ENCODE measurements at places on chromosomes 1 and 21.

DNA sequence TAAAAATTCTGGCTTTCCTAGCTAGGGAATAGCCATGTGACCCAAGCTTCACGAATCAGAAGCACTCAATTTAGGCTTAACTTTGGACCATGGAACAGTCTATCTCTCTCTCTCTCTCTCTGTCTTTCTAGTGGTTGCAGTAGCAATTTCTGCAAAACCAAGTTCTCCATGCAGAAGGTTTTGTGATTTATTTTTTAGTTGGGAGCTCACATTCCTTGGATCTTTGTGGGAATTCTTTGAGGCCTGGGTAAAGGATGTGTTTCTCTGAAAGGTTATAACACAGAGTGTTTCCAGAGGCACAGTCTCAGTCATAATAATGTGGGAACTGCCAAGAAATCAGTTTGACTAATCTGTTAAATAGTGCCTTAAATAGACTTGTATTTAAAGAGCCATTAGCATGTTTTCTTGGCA, 112.3 kb upstream of the COL11A1 start:
- no peak for DNase-seq

- no peak for DNase-seq
These were observed 60.9 kb downstream of the IL23R start for GRCh38 chr1:67227196-67227595.

- DNase-seq, result no peak
These were observed 178.6 kb downstream of the BACH1 start for GRCh38 chr21:29477347-29477746.

GRCh38 chr1:167066333-167067122, 23.6 kb downstream of the GPA33 start:
- DNase-seq, result peak; percentile 87

DNA sequence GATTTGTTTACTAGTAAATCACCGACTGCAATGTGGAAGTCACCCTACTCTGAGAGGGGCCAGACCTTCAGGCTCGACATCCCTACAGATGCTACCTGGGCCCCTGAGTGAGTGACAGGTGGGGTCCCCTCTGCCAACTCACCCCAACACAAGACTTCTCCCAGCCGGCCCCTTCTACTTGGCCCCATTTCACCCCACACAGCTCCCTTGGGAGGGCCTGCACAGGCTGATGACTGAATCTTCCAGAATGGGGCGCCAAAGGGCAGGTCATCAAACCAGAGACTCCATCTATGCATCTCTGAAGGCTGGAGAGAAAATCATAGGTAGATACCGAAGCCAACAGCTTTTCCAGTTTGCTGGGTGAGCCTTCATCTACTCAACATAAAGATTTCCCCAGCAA, 9.4 kb upstream of the S100A8 start:
- DNase-seq, result no peak

- no peak for DNase-seq
These were observed 15.9 kb downstream of the COL8A2 start for GRCh38 chr1:36109041-36109679.

DNA sequence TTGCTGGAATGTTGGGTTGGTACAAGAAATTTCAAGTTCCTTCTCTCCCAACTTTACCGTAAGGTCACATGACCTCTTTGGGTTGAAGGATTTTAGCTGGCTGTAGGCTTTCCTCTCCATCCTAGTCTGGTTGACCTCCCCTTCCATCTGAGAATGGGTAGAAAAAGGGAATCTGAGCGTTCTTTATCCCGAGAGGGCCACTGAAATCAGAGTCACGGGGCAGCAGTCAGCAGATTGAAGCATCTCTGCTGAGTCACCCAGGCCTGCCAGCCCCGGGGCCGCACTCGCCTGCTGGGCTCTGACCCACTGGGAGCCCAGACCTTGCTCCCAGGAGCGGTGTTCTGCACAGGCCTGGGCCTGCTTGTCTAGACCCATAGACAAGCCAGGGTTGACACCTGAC, 31.0 kb downstream of the TMCC2 start:
- DNase-seq, result no peak

- DNase-seq, result no peak
These were observed 12.9 kb upstream of the DISC1 start for GRCh38 chr1:231613419-231614349.

- DNase-seq, result no peak
These were observed 1.6 kb downstream of the GNPAT start for GRCh38 chr1:231242516-231243198.

GRCh38 chr1:173042806-173043205, 7.9 kb downstream of the TNFSF18 start:
- DNase-seq, result no peak

DNA sequence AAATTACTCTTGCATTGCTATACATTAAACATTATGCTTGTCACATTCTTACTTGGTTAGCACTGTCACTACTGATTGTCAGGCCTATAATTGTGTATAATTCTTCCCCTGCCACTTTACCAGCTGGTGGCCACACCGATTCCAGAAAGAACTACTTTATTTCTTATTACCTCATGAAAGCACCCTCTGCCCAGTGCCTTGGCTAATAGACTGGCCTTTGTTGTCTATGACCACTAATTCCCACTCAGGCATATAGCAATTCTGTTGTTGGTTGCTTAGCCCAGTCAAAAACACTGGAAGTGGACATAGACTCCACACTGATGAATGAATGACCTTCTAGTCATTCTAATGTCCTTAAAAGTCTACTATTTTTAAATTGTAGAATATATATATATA, 35.6 kb downstream of the MRPL39 start:
- no peak for DNase-seq

GRCh38 chr21:34865400-34866241, 183.5 kb downstream of the RUNX1 start:
- no peak for DNase-seq

- peak; percentile 69 for DNase-seq
These were observed at the start of gene SMPDL3B for GRCh38 chr1:27934818-27935549. Gene SMPDL3B (plus strand): TSS chr1:27935000. CDS start chr1:27935184, 184 bp downstream.

DNA sequence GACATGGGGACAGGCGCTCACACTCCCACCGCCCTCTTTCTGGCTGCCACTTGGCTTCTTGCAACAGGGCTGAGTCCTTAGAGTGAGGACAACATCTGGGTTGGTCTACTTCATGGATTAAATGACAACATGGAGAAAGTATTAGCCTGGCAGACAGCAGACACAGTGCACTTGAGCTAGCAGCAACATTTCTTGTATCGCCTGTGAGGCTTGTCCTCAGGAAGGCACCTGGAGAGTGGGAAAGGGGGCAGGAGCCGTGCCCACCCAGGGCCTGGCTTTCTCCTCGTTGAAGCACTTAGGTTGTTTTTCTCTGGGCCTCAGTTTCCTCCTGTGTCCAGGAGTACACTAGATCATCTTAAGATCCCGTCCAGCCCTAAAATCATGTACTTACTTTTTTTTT, 3.7 kb downstream of the ELF3 start:
- no peak for DNase-seq

- DNase-seq, result no peak
These were observed 342.0 kb upstream of the CAMK1G start for GRCh38 chr1:209241487-209241886.

GRCh38 chr1:248825136-248825535, 579 bp downstream of the SH3BP5L start:
- DNase-seq, result no peak

DNA sequence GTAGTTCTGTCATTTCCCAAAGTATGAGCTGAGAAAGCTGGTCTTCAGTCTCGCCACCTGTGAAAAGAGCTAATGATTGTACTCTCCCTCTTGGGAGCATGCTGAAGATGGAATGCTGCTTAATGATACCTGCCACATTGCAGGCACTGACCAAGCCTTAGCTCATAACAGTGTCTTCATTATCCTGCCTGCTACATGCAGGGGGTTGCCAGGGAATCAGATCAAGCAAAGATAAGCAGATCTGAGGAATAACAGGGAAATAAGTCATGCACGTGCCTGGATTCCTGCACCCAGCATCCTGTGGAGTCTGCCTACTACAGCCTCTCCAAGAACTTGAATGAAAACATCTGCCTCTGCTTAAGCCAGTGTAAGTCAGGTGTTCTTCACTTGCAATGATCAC, 667.3 kb downstream of the NPHP4 start:
- no peak for DNase-seq

GRCh38 chr1:175254190-175254589, 61.6 kb upstream of the KIAA0040 start:
- DNase-seq, result no peak

- DNase-seq, result no peak
These were observed 209.1 kb upstream of the LYPLAL1 start for GRCh38 chr1:218964471-218965185.

- DNase-seq, result no peak
These were observed 2.5 kb upstream of the PCBP3 start for GRCh38 chr21:45640888-45641479.

DNA sequence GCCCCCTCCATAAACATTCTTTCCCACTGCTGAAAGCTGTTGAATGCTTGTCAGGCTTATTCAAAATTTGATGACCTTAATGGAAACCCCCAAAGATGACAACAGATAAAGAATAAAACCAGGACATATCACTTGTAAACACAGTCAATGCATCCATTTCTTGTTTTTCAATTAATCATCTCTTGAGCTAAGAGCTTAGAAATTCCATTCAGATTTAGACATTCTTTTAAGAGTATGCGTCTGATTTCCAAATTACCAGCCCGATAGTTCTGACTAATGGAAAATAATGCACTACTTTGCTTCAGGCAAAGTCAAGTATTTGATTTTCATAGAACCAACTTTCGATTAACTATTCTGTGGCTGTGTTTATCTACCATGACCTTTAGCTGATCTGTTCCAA, 100.6 kb upstream of the RUNX1 start:
- DNase-seq, result no peak

DNA sequence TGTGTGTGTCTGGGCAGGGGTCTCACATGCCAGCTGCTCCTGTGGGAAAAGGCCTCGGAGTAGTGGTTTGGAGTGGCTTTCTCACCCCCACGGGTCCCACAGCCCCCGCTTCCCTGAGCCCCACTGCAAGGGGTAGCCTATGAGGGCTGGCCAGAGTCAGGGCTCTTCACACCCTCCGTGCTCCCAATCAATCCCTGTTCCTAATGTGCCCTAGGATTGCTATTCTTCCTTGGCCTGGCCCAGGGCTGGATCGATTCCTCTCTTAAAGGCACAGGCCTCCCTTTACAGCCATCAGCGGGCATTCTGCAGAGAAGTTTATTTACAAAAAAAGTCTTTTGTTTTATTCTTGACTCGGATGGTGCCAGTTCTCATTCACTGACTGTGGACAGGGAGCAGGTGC, 19.3 kb upstream of the ACTL8 start:
- DNase-seq, result no peak

- DNase-seq, result no peak
These were observed 15.1 kb upstream of the PODN start for GRCh38 chr1:53046930-53047329.

DNA sequence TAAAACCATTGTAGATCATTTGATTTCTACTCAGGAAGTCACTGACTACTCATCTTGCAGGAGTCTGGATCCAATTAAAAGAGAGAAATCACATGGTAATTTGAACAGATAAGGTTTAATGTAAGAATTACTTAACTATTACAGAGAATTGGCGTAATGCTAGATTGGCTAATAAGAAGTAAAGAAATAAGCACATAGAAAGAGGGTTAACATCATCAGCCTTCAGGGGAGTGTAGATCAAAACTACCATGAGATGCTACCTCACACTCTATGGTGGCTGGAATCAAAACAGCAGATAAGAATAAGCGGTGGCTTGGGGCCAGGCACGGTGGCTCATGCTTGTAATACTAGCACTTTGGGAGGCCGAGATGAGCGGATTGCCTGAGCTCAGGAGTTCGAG, 11.7 kb downstream of the ST3GAL3 start:
- no peak for DNase-seq

DNA sequence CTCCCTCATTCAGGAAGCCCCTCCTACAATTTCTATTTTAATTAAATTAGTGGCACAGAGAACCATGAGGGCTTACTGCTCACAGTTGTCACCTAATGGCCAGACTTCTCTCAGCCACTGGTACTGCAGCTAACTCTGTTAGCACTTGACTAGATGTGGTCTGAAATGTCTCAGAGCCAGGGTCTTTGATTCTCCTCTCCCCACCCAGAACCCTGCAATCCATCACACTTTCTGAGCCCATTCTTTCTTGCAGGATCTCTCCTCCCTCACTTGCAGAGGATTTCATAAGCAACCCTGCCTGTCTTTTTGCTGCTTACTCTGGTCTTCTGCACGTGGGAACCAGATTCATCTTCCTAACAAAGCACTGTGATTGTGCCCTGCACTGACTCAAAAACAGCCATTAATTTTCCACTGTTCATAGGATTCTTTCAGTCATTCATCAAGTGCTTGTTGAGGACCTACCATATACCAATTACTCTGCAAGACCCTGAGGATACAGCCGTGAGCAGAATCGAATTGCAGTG, 108.4 kb downstream of the EDEM3 start:
- DNase-seq, result no peak

DNA sequence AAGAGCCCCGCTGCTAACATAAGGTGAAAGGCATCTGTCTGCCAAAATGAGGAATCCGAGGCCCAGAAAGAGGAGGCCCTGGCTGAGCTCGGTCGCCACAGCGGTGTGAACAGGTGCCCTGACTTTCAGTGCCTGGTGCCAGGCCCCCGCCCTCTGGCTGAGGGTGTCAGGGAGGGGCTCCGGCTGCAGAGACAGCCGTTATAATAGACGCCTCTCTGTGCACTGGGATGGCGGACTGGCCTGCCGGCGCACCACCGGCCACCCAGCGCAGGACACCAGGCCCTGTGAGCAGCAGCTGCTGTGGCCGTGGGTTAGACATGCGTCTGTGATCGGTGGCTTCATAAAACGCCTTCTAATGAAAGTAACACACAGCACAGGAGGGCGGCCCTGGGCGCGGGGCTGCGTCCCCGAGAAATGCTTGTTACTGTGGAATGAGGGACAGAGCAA, 51.4 kb upstream of the ACTRT2 start:
- no peak for DNase-seq

- no peak for DNase-seq
These were observed 468.7 kb upstream of the B3GALT2 start for GRCh38 chr1:193654951-193655735.

DNA sequence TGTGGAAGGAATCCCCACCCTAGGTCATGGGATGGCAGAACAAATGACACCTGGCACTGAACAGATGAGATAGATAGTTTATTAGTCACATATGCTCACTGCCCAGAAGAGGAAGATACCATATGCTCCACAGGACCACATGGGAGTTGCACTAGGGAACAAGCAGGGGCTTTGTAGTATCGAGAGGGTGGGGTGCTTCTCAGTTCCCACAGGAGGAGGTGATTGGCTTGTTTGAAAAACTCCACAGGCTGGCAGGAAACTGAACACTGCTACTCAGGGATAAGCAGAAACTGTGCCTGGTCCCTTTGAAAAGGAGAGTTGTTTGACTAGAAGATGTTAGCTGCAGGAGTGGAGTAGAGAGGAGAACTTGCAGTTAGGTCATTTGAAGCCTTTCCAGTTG, 31.9 kb upstream of the RXRG start:
- no peak for DNase-seq

GRCh38 chr1:162327144-162327787, 49.4 kb downstream of the SPATA46 start:
- no peak for DNase-seq

GRCh38 chr1:184533915-184534314, 147.1 kb downstream of the C1orf21 start:
- DNase-seq, result no peak

DNA sequence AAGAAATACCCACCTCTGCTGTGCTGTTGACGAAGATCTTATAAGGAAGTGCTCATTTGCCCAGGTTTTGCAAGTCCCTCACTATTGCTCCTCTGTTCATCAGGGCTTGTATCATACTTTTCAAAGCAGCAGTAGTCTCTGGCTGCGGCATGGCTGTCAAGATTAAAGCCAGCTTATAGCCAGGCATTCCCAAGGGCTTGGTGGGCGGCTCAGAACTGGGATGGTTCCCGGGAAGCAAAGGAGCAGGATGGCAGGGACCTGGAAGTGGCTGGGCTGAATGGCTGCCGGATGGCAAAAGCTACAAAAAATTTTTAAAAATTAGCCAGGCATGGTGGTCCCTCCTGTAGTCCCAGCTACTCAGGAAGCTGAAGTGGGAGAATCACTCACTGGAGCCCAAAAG, 16.7 kb upstream of the SH3BGRL3 start:
- DNase-seq, result no peak
